Activated naive CD8-positive, alpha-beta T cell treated with anti-CD3 and anti-CD28 coated beads, Interleukin-2, amount 50 U/mL, for 24 hours (primary cell): ENCODE measurements at places on chromosomes 2 and 18.

DNA sequence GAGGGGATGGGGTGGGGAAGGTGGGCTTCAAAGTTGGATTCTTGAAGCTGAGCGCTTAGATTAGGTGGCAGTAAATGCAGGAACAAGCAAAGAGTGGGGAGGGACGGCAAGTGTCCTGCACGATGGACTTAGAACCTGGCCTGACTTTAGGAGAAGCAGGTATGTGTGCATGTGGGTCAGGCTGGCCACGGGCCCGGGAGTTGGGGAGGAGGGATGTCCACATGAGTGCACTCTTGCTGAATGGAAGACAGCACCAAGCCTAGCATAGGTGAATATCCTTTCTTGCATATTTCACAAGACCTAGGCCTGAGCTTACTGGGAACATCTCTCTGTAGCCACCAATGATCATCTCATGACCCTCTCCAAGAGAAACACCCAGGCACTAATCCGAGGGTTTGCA is 96.1 kb downstream of the DDX1 start:
- no peak for DNase-seq

- no peak for DNase-seq
Measured at GRCh38 chr2:88092773-88093172, 25.1 kb downstream of the SMYD1 start.

DNA sequence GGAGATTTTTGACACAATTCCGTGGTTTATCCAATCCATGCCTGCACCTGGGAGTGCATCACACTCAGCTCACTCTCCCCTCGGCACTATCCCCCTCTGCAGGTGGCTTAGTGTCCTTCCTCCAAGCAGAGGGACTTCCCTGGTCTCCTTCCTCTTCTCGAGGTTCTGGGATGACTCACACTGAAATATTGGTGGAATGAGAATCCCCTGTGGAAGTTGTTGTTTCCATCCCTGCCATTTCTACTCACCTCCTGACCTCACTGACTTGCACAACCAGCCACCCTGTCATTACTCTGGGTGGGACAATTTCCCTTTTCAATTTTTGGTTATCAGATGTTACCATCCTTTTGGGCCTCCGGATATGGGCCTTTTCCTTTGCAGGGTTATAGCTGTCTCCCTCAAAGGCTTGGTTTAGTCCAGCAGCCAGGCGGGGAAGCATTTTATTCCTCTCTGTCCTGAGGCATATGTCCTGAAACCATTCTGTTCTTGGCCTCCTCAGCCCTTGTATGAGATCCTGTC is 59.9 kb downstream of the PTPRM start:
- DNase-seq = no peak

- no peak for DNase-seq
Measured at GRCh38 chr18:66638856-66639629, 35.2 kb upstream of the CDH19 start.

GRCh38 chr2:239022437-239023260 is 174.8 kb downstream of the TWIST2 start:
- DNase-seq = no peak

DNA sequence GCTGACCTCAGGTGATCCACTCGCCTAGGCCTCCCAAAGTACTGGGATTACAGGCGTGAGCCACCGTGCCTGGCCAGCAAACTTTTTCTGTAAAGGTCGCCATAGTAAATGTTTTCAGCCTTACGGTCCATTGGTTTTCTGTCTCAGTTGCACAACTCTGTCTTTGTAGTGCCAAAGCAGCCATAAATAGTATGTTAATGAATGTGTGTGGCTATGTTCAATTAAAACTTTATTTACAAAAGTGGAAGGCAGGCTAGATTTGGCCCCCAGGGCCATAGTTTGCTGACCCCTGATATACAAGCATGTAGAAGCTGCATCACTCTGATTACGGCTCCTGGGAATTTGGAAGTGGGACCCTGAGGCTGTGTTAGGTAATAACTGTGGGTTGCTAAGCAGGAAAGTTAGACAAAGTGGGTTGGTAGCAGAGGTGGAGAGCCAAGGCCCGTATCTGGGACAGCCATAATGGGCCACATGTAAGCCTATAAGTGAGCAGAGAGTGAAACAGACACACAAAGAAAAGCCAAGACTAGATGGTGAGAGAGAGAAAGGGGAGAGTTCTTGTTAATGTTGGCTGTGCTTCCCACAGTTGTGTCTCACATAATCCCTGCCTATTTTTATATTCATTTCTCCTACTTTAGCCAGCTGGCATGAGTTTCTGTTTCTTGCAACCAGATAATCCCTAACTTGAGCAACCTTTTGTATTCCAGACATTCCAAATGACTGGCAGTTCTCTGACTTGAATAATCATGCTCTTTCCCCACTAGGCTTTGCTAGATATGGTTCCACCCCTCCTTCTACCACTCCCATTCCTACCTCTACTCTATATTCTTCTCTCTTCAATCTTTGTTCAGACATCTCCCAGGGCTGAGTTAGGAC is 223.3 kb upstream of the STON1 start:
- DNase-seq = no peak

- DNase-seq = no peak
Measured at GRCh38 chr2:229695961-229696360, 18.4 kb downstream of the DNER start.

DNA sequence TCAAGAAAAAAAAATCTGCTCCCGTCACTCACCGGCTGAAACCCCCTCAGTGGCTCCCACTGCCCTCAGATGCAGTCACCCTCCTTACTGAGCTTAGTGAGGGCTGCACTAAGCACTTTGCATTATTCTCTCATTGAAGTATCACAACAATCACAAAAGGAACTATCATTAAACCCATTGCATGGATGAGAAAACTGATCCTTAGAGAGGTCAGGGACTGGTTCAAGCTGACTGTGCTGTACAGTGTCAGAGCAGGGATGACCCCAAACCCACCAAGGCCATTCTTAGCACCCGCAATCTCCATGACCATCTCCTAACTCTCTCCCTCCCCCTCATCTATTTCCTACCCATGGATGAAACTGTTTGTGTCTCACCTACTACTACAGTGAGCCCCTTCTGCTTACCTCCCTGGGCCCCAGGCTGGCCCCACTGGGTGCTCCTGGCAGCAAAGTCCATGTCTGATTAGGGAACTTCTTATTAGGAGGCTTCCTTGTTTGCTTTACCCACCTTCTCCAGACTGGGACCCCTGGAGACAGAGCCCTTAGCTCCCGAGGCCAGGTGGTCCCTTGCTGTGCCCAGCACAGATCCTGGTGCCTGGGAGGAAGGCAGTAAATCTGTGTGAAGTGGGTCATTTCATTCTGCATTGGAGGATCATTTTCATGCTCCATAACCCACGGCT is 139.3 kb upstream of the ID2 start:
- DNase-seq = no peak

DNA sequence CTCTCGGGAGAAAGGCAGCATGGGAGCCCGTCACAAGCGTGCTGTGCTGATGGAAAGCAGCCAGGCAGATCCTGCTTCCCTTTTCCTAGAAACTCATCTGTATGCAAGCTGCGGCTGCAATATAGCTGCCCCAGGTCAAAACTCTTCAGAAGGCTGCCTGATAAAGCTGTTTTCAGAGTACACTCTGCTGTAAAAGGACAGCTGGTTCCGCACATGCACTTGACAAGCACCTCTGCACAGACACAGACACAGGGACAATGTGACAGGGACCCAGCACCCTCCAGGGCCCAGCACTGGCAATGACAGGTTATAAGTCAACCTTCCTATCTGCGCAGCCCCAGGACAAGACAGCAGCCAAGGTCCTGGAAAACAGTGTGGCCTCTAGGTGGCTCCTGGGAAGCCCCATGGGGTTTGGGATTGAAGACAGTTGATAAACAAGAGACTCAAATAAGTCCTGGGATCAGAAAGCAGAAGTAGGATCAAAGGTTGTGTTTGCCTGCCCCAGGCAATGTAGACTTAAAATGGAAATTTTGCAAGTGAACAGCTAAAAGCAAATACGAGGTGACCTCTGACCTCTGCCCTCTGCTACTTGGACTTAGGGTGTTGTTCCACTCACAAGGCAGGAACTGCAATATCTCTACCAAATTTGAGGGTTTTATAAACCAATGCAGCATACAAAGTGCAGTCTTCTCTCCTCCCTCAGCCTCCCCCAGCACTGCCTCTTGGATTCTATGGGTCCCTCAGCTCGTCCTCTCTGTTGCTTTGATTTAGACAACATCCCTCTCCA is 16.9 kb downstream of the SLC66A2 start:
- no peak for DNase-seq

GRCh38 chr2:14126846-14127245 is 505.7 kb upstream of the LRATD1 start:
- no peak for DNase-seq

DNA sequence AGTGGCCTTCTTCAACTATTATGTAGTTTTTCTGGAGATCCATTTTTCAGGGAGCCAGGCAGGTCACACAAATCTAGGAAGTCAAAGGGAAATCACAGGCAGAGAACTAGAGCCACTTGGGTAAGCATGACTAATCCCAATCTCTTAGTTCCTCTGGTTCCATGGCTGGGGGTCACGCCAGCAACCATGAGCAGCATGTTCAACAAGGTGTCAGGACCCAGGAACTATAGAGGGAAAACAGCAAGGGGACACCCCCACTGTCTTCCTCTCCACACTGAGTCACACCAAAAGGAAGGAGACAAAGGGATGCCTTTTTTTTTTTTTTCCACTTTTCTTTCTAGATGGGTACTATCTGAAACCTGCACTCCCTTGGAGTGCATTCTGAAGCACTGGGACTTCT is 250.9 kb downstream of the OTX1 start:
- DNase-seq = peak; percentile 10

DNA sequence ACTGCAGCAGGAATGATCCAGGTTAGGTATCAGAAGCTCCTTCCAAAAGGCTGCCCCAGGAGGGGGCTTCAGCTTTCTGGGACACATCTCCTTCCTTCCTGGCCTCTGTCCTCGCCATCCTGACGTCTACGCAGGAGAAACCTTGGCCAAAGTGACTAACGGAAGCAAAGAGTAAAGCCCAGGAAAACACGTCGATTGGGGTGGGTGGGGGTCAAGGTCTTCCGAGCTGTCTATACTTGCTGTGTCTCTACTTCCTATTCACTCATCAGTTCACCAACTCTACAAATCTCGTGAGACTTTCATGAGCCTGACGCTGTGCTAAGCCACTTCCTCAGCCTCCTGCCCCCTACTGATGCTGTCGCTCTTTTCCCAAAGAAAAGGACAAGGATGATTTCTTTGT is 212.6 kb downstream of the TNS1 start:
- DNase-seq = no peak

DNA sequence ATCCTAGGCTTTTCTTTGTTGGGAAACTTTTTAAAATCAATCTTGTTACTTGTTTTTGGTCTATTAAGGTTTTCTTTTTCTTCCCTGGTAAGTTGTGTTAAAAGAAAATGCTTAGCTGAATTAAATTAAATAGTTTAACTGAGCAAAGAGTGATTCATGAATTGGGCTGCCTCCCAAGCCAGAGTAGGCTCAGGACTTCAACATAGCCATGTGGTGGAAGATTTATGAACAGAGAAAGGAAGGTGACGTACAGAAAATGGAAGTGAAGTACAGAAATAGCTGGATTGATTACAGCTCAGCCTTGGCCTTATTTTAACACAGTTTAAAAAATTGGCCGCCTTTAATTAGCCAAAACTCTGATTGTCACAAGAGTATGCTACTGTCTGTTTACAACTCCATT is 27.9 kb upstream of the GALNT5 start:
- DNase-seq = no peak

DNA sequence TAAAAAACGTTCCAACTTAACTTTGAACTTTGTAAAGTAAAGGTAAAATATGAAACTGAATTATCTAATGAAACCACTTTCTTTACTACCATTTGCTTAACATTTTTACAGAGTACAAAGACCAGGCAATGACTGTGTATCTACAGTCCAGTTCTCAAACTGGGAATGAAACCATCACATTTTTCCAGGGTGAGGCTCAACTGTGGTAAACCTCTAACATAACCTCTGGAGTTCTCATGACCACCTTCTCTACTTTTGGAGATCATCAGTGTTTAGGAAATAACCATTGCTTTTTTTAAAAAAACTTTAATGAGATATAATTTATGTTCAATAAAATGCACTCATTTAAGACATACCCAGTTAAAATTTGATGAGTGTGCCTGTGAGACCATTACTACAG is 223.5 kb downstream of the RNF152 start:
- no peak for DNase-seq

GRCh38 chr18:69840445-69840844 is 107.2 kb downstream of the CD226 start:
- no peak for DNase-seq

- no peak for DNase-seq
Measured at GRCh38 chr2:106165561-106165960, 28.5 kb downstream of the UXS1 start.

DNA sequence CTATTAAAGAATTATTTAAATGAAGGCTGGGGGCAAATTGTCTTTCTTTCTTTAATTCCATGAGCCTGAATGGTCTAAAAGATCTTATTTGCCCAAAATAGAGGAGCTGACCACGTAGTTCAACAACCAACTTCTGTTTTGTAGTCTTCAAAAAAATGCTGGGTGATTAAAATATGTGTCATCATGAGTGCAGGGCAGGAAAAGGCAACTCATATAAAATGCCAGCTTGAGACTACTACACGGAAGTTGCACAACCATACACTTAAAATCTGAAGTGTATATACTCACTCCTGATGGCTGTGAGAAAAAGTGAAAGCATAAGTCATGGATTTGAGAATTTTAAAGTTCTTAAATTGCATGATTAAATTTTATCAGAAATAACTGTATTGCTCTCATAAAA is 210.9 kb downstream of the DYM start:
- no peak for DNase-seq

- no peak for DNase-seq
Measured at GRCh38 chr2:54059504-54059903, 55.9 kb upstream of the ACYP2 start.

DNA sequence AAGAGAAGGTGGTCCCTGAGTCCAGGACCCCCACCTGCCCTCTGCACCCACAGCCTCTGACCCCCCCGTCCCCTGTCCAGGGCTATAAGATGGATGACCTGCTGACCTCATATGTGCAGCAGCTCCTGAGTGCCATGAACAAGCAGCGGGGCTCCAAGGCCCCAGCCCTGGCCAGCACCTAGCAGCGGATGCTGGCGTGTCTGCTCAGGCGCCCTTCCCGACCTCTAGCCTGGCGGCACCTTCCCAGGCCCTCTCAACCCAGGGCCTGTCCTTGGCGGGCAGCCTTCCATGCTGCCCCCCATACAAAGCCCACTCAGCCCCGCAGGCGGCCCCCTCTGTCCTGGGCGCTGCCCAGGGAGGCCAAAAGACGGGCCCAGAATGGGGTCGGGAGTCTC is 8.7 kb upstream of the GPR17 start:
- DNase-seq = no peak

GRCh38 chr18:46657115-46657955 is at the start of gene LOXHD1:
TSS of gene LOXHD1 (minus strand) at chr18:46657220. CDS start at chr18:46657033, 187 bp downstream.
- no peak for DNase-seq

GRCh38 chr18:75173125-75173432 is 35.9 kb downstream of the PTGR3 start:
- DNase-seq = no peak

DNA sequence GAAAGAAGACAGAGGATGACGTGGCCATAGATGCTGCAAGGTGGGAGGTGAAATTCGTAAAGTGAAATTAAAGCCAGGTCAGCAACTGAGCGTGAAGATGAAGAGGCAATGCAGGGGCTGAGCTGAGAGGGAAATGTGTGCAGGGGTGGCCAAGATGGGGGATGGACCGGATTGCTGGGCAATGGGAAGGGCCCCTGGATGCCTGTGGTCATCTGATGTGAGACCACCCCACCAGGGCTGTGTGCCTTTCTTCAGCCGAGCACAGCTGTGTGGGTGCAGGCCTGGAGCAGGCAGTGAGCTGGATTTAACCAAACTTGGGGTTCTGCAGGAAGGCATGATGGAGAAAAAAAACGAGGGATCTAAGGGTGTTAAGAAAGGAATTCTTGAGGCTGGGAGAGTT is 80.4 kb downstream of the ZCCHC2 start:
- DNase-seq = no peak

- DNase-seq = no peak
Measured at GRCh38 chr2:50135821-50136220, 896.1 kb downstream of the NRXN1 start.
